ENCODE measurements at places on chromosomes 5 and 9. TPM values are rescaled to one million over a fixed set of nuclear protein-coding genes. Genes with fewer than 3 reads are reported as not detected.

Gene PRSS3
- polyA plus RNA-seq, result 6.5 TPM

Gene PRDM9
- 6.8 TPM for polyA plus RNA-seq

Gene TLR4
- polyA plus RNA-seq, result 3.9 TPM

Gene PDE6A
- 2.9 TPM for polyA plus RNA-seq

Gene MEF2C
- polyA plus RNA-seq, result 18.3 TPM

Gene PCSK1
- polyA plus RNA-seq, result 0.63 TPM

Gene SLC6A7
- polyA plus RNA-seq, result not detected

Gene DPP7
- polyA plus RNA-seq, result 242 TPM

Gene DAB2
- 29.7 TPM for polyA plus RNA-seq

Gene CCNG1
- 34.5 TPM for polyA plus RNA-seq

Gene FOXD4
- polyA plus RNA-seq, result 0.42 TPM

Gene TMEM171
- polyA plus RNA-seq, result 1.1 TPM

Gene HIGD2A
- polyA plus RNA-seq, result 128 TPM

Gene SLC25A48
- 1.8 TPM for polyA plus RNA-seq

Gene ZER1
- 118 TPM for polyA plus RNA-seq

Gene MEIKIN
- 13.6 TPM for polyA plus RNA-seq

Gene OR1J2
- polyA plus RNA-seq, result not detected

Gene ZBTB34
- 6.2 TPM for polyA plus RNA-seq

Gene SLC27A6
- polyA plus RNA-seq, result 30.0 TPM

Gene MAMDC4
- polyA plus RNA-seq, result 8.1 TPM

Gene RALGPS1
- polyA plus RNA-seq, result 35.9 TPM

Gene RABL6
- 69.1 TPM for polyA plus RNA-seq

Gene NUTM2F
- polyA plus RNA-seq, result 2.1 TPM

Gene KCNMB1
- polyA plus RNA-seq, result 4.6 TPM

Gene TMEM161B
- polyA plus RNA-seq, result 25.6 TPM

Gene PRR16
- polyA plus RNA-seq, result 3.4 TPM

Gene LMAN2
- 254 TPM for polyA plus RNA-seq

Gene C1QTNF3
- 31.3 TPM for polyA plus RNA-seq

Gene SPATA31A3
- 5.9 TPM for polyA plus RNA-seq

Gene NRARP
- 5.2 TPM for polyA plus RNA-seq

Gene ACTBL2
- polyA plus RNA-seq, result 0.15 TPM

Gene PRUNE2
- 19.3 TPM for polyA plus RNA-seq

Gene SLC9A3
- polyA plus RNA-seq, result 2.6 TPM

Gene GMCL2
- 53.5 TPM for polyA plus RNA-seq

Gene ALDH1A1
- polyA plus RNA-seq, result 307 TPM

Gene SLC22A4
- 1.1 TPM for polyA plus RNA-seq

Gene WDR38
- 11.8 TPM for polyA plus RNA-seq

Gene IL31RA
- 3.9 TPM for polyA plus RNA-seq

Gene PCDH12
- polyA plus RNA-seq, result 1.6 TPM

Gene HACD4
- 2.0 TPM for polyA plus RNA-seq

Gene RFESD
- 25.1 TPM for polyA plus RNA-seq

Gene PGM5
- 19.4 TPM for polyA plus RNA-seq

Gene PCDHA7
- 0.78 TPM for polyA plus RNA-seq

Gene LCN12
- 27.1 TPM for polyA plus RNA-seq

Gene SPATA9
- polyA plus RNA-seq, result 36.9 TPM

Gene PCSK5
- polyA plus RNA-seq, result 9.4 TPM

Measured in testis (tissue), 5 donors.